Activated naive CD8-positive, alpha-beta T cell treated with anti-CD3 and anti-CD28 coated beads, Interleukin-2, amount 10 ng/mL, durations not matched to agents 7 days and 5 days (primary cell): ENCODE measurements at places on chromosomes 5 and 9. TPM values are rescaled to one million over a fixed set of nuclear protein-coding genes. Genes with fewer than 3 reads are reported as not detected.

The SPATA31A3 gene
- total RNA-seq, result not detected

The PLAC8L1 gene
- total RNA-seq, result not detected

GRCh38 chr9:93653760-93654159 lies 77.4 kb downstream of the PHF2 start:
- H3K36me3 ChIP-seq, result peaks cover 1% of the 10 kb centered on the region
- H3K27ac ChIP-seq, result no peak overlapping the region
- peak; percentile 15 for DNase-seq

DNA sequence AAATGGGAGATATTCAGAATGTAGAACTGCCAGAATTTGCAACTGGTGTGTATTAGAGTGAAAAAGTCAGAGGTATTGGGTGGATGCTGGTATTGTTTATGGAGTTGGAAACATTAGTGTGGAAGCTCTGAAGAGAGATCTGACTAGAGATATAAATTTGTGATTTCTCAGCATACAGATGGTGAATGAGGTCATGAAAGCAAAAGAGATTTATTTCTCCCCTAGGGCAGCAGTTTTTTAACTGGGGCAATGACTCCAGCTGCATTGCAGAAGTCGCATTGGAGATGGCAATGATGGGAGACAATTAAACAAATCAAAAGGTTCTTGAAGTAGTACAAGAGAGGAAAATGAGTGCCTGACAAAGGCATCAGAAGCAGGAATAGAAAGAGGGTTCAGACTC lies 64.9 kb downstream of the CETN3 start:
- H3K4me3 ChIP-seq, result no peak overlapping the region
- H3K27ac ChIP-seq, result no peak overlapping the region
- no peak for DNase-seq

DNA sequence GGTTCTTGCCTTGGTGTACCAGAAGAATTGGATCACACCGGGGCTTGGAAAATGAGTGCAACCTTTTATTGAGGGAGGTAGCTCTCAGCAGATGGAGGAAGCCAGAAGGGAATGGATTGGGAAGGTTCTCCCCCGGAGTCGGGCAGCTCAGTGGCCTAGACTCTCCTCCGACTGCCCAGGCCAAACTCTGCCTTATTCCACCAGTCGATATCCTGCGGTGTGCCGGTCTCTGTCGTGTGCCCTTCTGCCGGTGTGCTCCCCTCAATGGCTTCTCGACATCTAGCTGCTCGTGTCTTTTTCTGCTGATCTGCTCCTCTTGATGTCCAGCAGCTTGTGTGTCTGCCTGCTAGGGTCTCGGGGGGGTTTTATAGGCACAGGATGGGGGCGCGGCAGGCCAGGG lies 87.4 kb upstream of the CCL21 start:
- H3K4me3 ChIP-seq, result no peak overlapping the region
- no peaks in the 10 kb centered on the region for H3K4me1 ChIP-seq
- H3K27me3 ChIP-seq, result peaks cover 43% of the 10 kb centered on the region
- H3K27ac ChIP-seq, result no peak overlapping the region

- H3K4me3 ChIP-seq, result no peak overlapping the region
- H3K36me3 ChIP-seq, result no peaks in the 10 kb centered on the region
- H3K4me1 ChIP-seq, result peaks cover 12% of the 10 kb centered on the region
- DNase-seq, result no peak
- no peak overlapping the region for H3K27ac ChIP-seq
Observed at GRCh38 chr9:130845901-130846481, 10.9 kb downstream of the ABL1 start.

DNA sequence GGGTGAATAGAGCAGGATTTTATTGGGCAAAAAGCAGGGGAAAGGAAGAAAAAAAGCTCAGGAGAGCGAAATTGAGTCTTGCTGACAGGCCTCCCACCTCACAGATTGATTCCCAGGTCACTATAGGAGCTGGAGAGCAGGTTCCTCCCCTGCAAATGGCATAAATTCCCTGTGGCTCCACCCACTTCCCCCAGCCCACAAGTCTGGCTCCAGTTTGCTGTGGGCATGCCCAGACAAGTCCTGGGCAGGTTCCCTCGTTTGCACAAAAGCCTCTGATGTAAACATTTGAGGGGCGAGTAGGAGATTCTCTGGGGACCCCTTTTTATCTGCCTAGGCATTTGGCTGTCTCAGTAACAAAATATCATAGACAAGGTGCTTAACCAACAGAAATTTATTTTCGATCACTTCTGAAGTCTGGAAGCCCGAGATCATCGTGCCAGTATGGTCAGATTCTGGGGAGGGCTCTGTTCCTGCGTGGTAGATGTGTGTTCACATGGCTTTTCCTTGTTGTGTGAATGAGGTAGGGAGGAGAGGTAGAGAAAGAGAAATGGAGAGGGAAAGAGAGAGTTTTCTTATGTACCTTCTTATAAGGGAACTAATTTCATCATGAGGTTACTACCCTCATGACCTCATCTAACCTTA lies 614.5 kb downstream of the MAT2B start:
- no peak overlapping the region for H3K4me3 ChIP-seq
- DNase-seq, result no peak
- H3K27me3 ChIP-seq, result no peaks in the 10 kb centered on the region
- peaks cover 2% of the 10 kb centered on the region for H3K4me1 ChIP-seq
- H3K36me3 ChIP-seq, result no peaks in the 10 kb centered on the region
